BE2C (cell line): ENCODE measurements at places on chromosomes 2 and 18.

DNA sequence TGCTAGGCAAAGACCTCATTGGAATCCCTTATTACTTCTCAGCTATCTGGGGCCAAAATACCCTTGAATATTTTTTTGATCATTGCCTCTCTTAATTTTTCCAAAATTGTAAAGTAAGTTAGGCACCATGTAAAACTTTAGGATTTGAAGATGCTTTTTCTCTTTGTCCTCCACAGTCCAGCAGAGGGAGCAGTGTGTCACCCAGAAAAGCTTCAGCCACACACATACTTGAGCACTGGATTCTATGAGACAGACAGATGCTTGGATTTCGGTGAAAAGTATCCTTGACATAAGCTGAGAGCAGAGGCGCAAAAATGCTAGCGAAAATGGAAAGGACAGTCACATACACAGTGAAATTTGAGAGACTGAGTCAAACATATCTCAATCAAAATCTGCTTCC, 74.7 kb upstream of the KCNJ3 start:
- peak; percentile 18 for DNase-seq

- DNase-seq: no peak
These were observed 386.5 kb upstream of the DCC start for GRCh38 chr18:51953521-51953920.

GRCh38 chr2:27078267-27079194, at the start of gene EMILIN1:
Gene EMILIN1, plus strand, starts transcription at chr2:27078615. Its CDS starts 451 bp downstream, at chr2:27079066.
- peak; percentile 91 for DNase-seq

DNA sequence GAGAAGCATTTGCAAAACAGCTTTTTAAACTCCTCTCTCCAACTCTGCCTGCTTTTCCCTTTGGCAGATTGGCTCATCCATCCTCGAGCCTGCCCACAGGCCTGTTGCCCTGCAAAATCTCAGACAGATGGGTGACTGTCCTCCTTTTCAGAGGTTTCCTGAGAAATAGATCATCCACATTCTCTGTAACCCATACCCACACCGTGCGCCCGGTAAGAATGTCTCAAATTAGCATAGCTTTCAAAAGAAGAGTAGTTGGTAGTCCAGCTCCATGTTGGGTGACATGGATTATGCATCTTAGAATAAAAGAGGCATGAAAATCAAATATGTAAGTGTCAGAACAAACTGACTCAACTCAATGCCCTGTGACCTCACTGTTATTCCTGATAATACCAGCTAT, 457.9 kb downstream of the TSN start:
- no peak for DNase-seq

DNA sequence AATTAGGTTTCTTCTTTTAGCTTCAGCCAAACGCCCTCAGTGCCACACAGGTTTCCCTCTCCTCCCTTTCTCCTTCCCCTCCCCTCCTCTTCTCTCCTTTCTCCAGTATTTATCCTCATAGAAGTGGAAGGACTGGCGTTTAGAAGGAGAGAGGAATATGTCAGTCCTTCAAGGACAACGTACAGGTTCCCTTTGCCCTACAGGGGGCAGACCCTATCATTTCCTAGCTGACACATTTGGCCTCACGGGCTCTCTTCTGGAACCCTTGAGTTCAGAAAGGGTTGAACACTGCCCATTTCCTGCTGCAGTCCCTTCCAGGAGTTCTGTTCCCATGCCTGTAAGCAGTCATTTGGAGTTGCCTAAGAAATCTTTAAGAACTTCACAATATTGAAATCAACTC, 46.1 kb downstream of the CDCA7 start:
- peak; percentile 21 for DNase-seq

DNA sequence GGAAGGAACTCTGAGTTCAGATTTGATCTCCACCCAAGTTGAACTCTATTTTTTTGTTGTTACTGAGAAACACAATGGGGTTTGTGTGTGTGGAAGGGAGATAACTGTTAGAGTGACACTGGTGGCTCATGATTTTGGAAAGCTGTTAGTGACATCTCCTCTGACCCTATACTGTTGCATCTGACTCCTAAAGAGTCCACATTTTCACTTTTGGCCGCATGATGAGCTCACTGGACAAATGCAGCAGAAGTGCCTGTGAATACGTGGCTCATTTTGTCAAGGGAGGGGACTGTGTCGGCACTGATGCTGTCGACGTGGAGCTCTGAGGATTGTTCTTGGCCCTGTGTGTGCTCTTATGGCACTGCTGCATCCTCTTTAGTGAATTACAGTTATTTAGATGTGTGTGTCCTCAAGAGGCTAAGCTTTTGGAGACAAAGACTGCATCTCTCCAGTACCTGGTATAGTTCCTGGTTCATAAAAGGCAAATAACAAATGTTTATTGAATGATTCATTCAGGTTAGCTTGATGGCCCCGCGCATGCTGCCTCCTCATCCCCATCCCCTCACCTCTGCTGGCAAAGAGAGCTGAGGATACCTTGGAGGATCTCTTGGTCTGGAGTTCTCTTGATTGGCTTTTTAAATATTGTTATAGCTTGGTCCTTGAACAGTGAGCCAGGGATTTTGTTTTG, 135.4 kb downstream of the PHLPP1 start:
- DNase-seq: no peak
